ENCODE measurements at places on chromosomes 11 and 22.

DNA sequence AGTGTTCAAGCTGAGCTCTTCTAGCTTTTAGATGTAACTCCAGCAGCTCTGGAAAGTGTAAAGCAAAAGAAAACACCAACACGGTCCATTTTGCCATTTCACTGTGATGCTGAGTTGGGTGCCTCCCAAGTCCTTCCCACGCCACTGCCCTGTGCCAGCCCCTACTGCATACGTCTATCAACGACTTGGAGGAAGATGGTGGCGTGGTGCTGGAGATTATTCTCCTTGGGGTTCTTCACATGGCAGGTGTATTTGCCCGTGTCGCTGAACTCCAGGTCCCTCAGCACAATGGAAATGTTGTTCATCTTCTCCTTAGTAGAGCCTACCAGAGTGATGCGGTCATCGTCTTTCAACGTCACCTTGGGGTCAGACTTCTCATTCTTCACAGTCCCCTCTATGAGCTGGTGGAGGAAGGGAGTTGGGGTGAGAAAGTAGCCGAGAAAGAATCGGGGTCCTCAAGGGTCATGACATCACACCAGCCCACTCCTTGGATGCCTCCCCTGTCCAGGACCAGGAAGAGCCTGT, 8.9 kb downstream of the SCN4B start:
- no peak for DNase-seq

- DNase-seq: no peak
These were observed 46.4 kb downstream of the QSER1 start for GRCh38 chr11:32939046-32939445.

- DNase-seq: no peak
These were observed 5.0 kb downstream of the TIMM10B start for GRCh38 chr11:6486256-6486655.

- no peak for DNase-seq
These were observed 10.8 kb downstream of the SLC35C1 start for GRCh38 chr11:45815747-45816146.

GRCh38 chr22:31075961-31076360, 5.2 kb upstream of the SMTN start:
- no peak for DNase-seq

Data from stimulated activated CD8-positive, alpha-beta memory T cell treated with anti-CD3 and anti-CD28 coated beads, Interleukin-15, amount 100 ng/mL, for 24 hours (primary cell).